Stimulated activated memory B cell treated with anti-CD40 and anti-IgM and Interleukin-4, amounts not matched to agents 10 μg/mL and 1 μg/mL and 100 μg/mL, for 72 hours (primary cell): ENCODE measurements at places on chromosomes 7 and 10.

GRCh38 chr10:44931621-44932516, 20.7 kb downstream of the TMEM72 start:
- no peak for ATAC-seq
- no peak overlapping the region for H3K4me3 ChIP-seq
- peaks cover 6% of the 10 kb centered on the region for H3K4me1 ChIP-seq

- H3K27me3 ChIP-seq: no peaks in the 10 kb centered on the region
- ATAC-seq: peak; percentile 71
- H3K4me3 ChIP-seq: peak overlapping the region; percentile 100
- peaks cover 57% of the 10 kb centered on the region for H3K4me1 ChIP-seq
- peaks cover 2% of the 10 kb centered on the region for H3K36me3 ChIP-seq
Measured at GRCh38 chr10:112374724-112375541, 1.0 kb downstream of the ACSL5 start.

DNA sequence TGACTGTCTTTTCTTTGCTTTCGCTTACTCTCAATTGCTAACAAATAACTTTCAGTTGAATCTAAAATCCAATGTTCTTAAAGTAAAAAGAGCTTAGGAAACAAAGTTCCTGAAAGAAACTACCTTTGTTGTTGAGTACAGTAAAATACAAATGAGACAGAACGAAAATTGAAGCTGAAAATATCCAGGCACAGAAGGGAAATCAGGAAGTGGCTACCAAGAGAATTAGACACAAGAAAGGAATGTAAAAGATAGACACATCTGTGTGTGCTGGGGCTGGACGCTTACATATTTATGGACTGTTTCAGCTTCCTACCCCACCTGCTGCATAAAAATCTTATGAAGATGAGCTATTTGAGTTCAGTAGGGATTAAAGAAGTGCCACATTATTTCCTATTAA, 161.7 kb upstream of the PLXDC2 start:
- H3K4me1 ChIP-seq: no peaks in the 10 kb centered on the region
- H3K36me3 ChIP-seq: no peaks in the 10 kb centered on the region
- no peaks in the 10 kb centered on the region for H3K27me3 ChIP-seq
- ATAC-seq: no peak
- no peak overlapping the region for H3K27ac ChIP-seq

DNA sequence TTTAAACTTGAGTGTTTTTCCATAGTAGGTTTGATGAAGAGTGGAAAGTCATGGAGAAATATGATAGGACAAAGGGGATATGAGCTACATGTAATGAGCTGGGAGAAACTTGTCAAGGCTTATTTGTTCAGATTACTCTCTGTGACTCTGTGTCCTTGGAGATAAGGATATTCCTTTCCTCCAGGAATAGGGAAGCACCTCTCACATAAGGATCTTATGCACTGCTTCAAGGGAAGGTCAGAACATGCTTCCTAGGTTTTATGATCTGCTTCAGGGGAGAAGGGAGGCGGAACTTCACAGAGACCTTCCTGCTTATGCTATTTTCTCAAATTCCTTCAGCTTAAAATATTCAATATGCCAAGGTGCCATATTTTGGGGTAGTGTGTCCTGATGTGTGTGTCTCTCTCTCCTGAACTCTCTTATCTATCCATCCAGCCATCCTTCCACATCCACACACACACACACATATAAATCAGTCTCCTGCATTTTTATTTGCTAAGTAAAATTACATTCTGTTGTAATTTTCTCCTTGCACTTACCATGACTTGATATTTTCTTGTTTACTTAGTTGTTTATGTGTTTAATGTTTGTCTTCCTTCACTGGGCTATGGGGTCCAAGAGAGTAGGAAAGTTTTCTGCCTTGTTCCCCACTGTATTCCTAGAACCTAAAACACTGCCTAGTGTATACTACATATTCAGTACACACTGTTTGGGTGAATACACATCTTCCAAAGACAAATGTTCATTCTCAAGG, 26.4 kb downstream of the ARL4A start:
- H3K4me1 ChIP-seq: no peaks in the 10 kb centered on the region
- H3K4me3 ChIP-seq: no peak overlapping the region
- no peak for ATAC-seq
- no peaks in the 10 kb centered on the region for H3K36me3 ChIP-seq
- no peak overlapping the region for H3K27ac ChIP-seq

- H3K36me3 ChIP-seq: no peaks in the 10 kb centered on the region
- H3K4me3 ChIP-seq: no peak overlapping the region
- H3K4me1 ChIP-seq: no peaks in the 10 kb centered on the region
- no peak overlapping the region for H3K27ac ChIP-seq
Measured at GRCh38 chr7:80150611-80151273, 16.1 kb downstream of the GNAI1 start.

DNA sequence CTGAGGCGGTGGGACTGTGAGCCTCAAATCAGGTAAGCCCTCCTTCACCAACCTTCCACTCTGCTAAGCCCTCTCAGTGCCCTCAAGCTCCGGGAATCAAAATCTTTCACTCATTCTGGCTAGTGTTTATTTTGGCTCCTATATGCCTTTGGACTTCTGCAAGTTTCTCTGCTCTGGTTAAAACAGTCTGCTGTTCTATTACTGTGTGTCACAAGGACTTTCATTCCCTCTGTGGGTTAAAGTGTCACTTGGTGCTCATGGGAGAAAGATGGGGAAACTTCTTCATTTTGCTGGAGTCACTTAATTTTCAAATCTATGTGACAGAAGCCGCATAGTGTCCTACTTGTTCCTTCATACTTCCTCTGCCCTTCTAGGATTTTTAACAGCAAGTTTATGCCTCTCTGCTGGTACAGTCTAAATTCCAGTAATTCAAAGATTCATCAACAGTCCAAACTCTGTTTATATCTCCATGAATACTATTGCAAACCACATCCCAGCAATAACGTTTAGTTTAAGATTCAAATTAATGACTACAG, 61.3 kb downstream of the CD36 start:
- no peaks in the 10 kb centered on the region for H3K27me3 ChIP-seq
- no peaks in the 10 kb centered on the region for H3K36me3 ChIP-seq
- H3K4me3 ChIP-seq: no peak overlapping the region
- no peaks in the 10 kb centered on the region for H3K4me1 ChIP-seq
- no peak overlapping the region for H3K27ac ChIP-seq
- ATAC-seq: no peak

DNA sequence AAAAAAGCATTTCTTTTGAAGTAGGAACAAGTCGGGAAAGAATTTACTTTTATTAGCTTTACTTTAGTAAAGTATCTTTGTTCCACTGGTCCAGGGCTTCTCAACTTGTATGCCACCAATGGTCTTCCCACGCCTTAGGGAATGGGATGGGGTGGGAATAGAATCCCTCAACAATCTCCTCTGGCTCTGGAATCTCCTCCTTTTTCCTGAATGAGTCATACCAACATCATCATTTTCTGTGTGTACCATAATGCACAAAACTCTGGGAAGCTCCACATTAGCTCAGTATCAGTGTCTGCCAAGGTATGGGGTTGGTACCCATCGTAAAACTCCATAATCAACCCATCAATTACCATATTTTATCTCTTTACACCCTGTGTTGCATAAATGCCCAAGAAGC, 159.4 kb upstream of the BMPER start:
- H3K27me3 ChIP-seq: no peaks in the 10 kb centered on the region
- ATAC-seq: no peak
- H3K27ac ChIP-seq: no peak overlapping the region
- no peaks in the 10 kb centered on the region for H3K4me1 ChIP-seq
- no peaks in the 10 kb centered on the region for H3K36me3 ChIP-seq
- no peak overlapping the region for H3K4me3 ChIP-seq

GRCh38 chr10:47256751-47257336, 43.2 kb upstream of the GDF10 start:
- ATAC-seq: no peak
- no peaks in the 10 kb centered on the region for H3K27me3 ChIP-seq
- H3K4me1 ChIP-seq: peaks cover 44% of the 10 kb centered on the region
- peak overlapping the region; percentile 87 for H3K27ac ChIP-seq
- H3K4me3 ChIP-seq: no peak overlapping the region
- no peaks in the 10 kb centered on the region for H3K36me3 ChIP-seq

DNA sequence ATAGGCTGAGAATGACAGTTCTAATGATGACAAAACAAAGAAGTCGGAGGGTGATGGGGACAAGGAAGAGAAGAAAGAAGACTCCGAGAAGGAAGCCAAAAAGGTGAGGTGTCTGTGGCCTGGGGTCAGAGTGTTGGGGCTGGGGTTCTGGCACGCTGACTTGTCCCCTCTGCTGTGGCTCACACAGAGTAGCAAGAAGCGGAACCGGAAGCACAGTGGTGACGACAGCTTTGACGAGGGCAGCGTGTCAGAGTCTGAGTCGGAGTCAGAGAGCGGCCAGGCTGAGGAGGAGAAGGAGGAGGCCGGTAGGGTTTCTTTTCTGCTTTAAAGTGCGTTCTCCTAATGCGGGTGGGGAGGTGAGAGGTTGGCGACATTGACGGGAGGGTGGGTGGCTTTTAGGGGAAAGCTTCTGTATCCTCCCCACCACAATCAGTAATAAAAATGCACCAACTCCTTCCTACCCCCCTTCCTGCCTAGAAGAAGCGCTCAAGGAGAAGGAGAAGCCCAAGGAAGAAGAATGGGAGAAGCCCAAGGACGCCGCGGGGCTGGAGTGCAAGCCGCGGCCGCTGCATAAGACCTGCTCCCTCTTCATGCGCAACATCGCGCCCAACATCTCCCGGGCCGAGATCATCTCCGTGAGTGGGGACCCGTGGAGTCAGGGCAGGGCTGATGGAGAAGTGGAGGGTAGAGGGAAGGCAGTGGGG, 4.6 kb downstream of the UFSP1 start:
- peaks cover 85% of the 10 kb centered on the region for H3K36me3 ChIP-seq
- H3K27me3 ChIP-seq: peaks cover 2% of the 10 kb centered on the region
- no peak overlapping the region for H3K4me3 ChIP-seq
- peaks cover 68% of the 10 kb centered on the region for H3K4me1 ChIP-seq
- no peak for ATAC-seq

- peak overlapping the region; percentile 77 for H3K27ac ChIP-seq
- H3K4me1 ChIP-seq: peaks cover 19% of the 10 kb centered on the region
- H3K36me3 ChIP-seq: no peaks in the 10 kb centered on the region
- no peak overlapping the region for H3K4me3 ChIP-seq
Measured at GRCh38 chr7:131235489-131236317, 92.0 kb upstream of the MKLN1 start.

DNA sequence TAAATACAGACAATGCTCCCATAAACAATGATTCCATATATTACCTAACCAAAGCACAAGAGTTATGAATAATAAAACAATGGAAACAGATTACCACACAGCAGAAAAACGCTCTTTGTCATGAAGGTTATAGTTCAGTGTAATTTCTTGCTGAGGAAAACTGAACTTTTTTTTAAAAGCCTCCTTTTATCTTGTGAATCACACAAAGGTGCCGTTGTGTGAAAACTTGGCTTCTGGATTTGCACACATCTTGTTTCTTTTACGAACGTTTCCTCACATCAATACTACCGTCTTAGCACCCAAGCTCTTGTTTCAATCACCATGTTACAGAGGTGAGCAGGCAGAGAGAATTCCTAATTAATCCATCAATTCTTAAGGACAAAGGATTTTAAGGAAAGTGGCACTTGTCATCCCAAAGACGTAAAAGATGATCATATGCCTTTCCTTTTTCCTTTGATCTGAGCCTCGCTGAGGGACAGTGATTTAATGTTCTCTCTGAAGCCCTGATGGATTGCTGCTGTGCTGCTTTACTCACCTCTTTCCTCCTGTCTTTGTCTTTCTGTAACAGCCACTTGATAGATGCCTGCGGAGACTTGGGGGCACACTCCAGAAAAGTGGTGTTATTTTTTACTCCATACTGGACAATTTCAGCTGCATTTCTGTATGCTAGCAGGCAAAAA, 110.1 kb downstream of the CD36 start:
- no peak overlapping the region for H3K27ac ChIP-seq
- no peaks in the 10 kb centered on the region for H3K27me3 ChIP-seq
- H3K36me3 ChIP-seq: no peaks in the 10 kb centered on the region
- ATAC-seq: no peak

DNA sequence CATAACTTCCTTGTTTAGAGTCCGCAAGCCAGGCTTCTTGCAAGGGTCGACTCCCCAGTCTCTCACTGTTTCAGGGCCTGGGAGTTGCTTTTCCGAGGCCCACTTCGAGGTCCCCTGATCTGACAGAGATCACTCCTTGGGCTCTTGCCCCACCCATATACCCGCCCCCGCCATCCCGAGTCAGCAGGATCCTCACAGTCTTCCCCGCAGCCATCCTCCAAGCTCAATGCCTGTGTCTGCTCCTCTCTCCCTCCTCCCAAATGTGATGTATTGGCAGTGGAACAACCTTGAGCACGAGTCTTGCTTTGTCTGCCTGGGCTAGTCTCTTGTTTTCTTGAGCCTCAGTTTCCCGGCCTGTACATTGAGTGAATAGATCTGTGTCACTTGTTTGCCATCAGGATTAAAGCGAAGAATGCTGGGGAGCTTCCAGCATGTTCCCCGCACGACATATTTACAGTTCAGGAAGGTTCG, 2.4 kb upstream of the HMX2 start:
- H3K4me3 ChIP-seq: no peak overlapping the region
- H3K36me3 ChIP-seq: no peaks in the 10 kb centered on the region
- peaks cover 75% of the 10 kb centered on the region for H3K27me3 ChIP-seq
- no peak overlapping the region for H3K27ac ChIP-seq
- ATAC-seq: no peak

DNA sequence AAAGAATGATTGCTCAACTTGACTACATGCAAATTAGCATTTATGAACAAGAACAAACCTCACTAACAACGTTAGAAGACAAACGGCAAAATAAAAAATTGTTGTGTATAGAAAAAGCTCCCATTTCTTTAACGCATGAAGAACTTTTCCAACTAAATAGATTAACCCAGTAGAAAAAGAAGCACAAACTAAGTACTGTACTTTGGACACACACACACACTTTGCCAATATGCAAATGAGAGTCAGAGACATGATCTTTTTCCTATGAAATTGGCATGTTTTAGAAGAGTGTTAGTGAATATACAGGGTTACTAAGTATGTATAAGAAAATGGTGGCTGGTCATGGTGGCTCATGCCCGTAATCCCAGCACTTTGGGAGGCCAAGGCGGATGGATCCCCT, 355.6 kb downstream of the SH2D4B start:
- H3K4me1 ChIP-seq: no peaks in the 10 kb centered on the region
- no peak for ATAC-seq
- H3K27me3 ChIP-seq: no peaks in the 10 kb centered on the region
- H3K36me3 ChIP-seq: no peaks in the 10 kb centered on the region
- H3K4me3 ChIP-seq: no peak overlapping the region
- no peak overlapping the region for H3K27ac ChIP-seq

GRCh38 chr7:30028749-30029635, 780 bp downstream of the PLEKHA8 start:
- no peaks in the 10 kb centered on the region for H3K36me3 ChIP-seq
- H3K27me3 ChIP-seq: no peaks in the 10 kb centered on the region
- peak; percentile 45 for ATAC-seq
- H3K27ac ChIP-seq: peak overlapping the region; percentile 93
- H3K4me1 ChIP-seq: peaks cover 23% of the 10 kb centered on the region

- H3K4me1 ChIP-seq: no peaks in the 10 kb centered on the region
- H3K27me3 ChIP-seq: no peaks in the 10 kb centered on the region
- no peak overlapping the region for H3K4me3 ChIP-seq
- H3K36me3 ChIP-seq: no peaks in the 10 kb centered on the region
Measured at GRCh38 chr7:71363627-71364026, 231.7 kb downstream of the GALNT17 start.

GRCh38 chr7:154842591-154842990, 160.3 kb downstream of the PAXIP1 start:
- no peaks in the 10 kb centered on the region for H3K36me3 ChIP-seq
- no peak overlapping the region for H3K27ac ChIP-seq
- H3K4me3 ChIP-seq: no peak overlapping the region
- H3K4me1 ChIP-seq: no peaks in the 10 kb centered on the region
- H3K27me3 ChIP-seq: peaks cover 16% of the 10 kb centered on the region

GRCh38 chr10:120689777-120690529, 161.2 kb upstream of the WDR11 start:
- no peaks in the 10 kb centered on the region for H3K36me3 ChIP-seq
- no peak overlapping the region for H3K4me3 ChIP-seq
- H3K27ac ChIP-seq: no peak overlapping the region
- no peaks in the 10 kb centered on the region for H3K27me3 ChIP-seq
